Activated naive CD8-positive, alpha-beta T cell treated with anti-CD3 and anti-CD28 coated beads, Interleukin-2, amount 10 ng/mL, durations not matched to agents 7 days and 5 days (primary cell): ENCODE measurements at places on chromosomes 4 and X.

GRCh38 chr4:13968723-13969122 lies 341.2 kb upstream of the BOD1L1 start:
- DNase-seq: no peak

- DNase-seq: no peak
These were observed 231.8 kb upstream of the GPRIN3 start for GRCh38 chr4:89539374-89539773.

DNA sequence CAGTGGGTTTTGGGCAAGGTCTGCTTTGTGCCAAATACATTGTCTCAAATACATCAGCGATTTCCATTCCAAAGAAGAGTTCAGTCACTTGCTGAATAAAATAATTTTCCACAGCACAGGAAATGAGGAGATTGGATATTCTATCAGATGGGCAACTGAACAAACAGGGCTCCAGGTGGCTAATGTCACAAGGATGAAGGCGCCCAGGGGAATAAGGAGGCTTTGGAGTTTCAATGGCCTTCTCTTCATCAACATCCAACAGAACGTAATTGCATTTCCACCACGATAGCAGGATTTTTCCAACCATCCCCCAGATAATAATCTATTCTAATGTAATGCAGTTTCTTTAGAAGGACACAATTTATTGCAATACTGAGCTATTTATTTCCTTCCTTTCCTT lies 104.7 kb upstream of the KLHL13 start:
- no peak for DNase-seq

- no peak for DNase-seq
These were observed 37.0 kb upstream of the CLNK start for GRCh38 chr4:10721616-10722015.

GRCh38 chrX:19846995-19847790 lies 40.2 kb downstream of the SH3KBP1 start:
- no peak for DNase-seq

- no peak for DNase-seq
These were observed 895.1 kb downstream of the PCDH18 start for GRCh38 chr4:136637071-136637777.

- no peak for DNase-seq
These were observed 213.1 kb upstream of the FAT1 start for GRCh38 chr4:186936496-186937375.

GRCh38 chr4:186012071-186012470 lies 56.9 kb upstream of the TLR3 start:
- DNase-seq: no peak

GRCh38 chrX:53044995-53045394 lies 3.6 kb upstream of the GPR173 start:
- DNase-seq: no peak

DNA sequence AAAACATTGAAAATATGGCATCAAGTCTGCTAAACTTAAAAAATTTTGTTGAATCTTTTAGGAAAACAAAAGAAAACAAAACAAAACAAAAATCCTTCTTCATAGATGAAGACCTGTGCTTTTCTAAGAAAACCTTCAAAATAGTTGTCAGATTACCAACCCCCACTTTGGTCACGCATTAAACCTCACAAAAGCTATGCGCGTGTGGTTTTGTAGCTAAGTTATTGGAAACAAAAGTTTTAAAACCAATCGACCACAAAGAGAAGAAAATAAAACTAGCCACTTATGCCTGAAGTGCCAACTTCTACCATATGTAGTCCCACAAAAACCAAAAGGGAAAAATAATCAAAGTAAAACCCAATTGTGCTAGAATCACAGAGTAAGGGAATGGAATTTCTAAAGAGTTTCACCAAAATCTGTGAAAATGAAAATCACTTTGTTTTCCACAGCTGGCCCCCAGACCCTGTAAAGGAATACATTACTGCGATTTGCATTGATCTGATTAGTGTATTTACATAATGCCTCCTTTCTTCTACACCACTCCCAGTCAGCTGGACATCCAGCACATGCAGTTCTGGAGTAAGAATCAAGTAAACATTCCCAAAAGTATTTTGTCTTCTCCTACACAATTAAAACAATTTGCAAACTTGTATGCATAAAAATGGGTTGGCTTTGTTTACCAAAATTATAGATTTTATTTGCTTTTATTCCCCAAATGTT lies 330.1 kb upstream of the DKK2 start:
- no peak for DNase-seq

GRCh38 chrX:138853936-138854335 lies 142.4 kb upstream of the FGF13 start:
- DNase-seq: no peak

DNA sequence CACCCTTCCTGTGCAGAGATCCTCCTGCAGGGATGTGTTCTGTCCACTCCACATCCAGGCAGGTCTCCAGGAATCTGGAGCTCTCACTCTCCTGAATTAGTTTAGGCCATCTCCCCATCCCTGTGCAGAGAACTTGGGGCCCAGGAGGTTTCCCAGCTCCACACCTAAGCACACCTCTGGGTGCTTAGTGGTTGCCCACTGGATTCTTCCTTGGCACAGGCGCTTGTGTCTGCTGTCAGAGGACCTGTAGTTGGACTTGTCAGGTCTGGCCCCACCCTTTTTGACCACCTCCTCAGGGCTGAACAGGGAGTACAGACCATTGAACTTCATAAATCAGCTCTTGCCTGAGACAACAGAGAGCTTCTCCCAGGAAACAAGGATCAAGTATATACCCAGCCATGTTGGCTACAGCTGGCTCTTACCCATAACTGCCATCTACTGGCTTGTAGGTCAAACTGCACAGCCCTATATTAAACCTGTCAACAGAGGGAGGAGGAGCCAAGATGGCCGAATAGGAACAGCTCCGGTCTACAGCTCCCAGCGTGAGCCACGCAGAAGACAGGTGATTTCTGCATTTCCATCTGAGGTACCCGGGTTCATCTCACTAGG lies 275.5 kb downstream of the PPARGC1A start:
- DNase-seq: no peak

GRCh38 chr4:10421344-10422055 lies 35.7 kb downstream of the ZNF518B start:
- no peak for DNase-seq

DNA sequence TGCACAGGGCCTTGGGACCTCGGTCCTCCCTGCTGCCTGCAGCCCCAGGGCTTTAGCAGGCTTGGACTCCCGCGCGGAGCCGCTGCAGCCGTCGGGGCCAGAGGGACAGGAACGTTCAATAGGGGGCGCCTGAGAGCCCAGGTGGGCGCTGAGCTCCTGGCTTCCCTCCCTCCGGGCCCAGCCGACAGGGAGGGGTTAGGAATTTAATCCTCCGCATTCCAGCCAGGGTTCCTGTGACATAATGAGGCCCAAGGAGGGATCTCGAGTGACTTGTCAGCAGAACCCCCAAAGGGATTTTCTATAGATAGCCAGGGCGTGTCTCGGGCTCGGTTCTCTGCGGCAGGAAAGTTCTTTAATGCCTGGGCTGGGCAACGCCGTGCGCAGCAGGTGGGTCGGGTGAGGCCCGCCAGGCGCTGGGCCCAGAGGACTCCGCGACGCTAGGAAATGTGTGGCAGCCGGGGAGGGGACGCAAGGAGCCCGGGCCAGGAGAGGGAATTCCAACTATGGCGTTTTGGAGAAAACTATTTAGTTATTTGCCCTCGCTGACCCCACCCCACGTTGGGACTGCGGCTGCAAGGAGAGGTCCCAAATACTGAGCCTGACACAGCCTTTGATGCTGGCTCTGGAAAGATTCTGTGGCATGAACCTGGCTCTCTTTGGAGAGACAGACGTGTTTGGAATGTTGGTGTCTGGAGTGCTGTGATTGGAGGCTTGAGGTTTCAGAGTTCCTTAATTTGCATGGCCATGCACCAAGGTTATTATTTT lies 285.2 kb upstream of the GATB start:
- DNase-seq: peak; percentile 38

DNA sequence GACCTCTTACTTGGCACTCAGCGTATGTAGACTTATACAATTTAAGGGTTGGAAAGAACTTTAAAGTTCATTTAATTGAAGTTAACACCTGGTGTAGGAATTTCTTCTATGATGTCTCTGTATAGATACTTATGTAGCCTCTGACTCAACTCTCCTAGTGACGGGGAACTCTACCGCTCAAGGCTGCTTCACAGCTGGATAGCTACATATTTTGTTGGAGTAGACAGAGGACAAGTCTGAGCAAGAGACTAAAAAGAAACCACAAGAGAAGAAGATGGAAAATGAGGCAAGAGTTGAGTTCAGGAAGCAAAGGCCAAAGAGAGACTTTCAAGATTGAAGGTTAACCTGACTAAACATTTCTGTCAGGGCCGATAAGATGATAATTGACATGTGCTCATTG lies 52.6 kb downstream of the GPR50 start:
- DNase-seq: no peak

DNA sequence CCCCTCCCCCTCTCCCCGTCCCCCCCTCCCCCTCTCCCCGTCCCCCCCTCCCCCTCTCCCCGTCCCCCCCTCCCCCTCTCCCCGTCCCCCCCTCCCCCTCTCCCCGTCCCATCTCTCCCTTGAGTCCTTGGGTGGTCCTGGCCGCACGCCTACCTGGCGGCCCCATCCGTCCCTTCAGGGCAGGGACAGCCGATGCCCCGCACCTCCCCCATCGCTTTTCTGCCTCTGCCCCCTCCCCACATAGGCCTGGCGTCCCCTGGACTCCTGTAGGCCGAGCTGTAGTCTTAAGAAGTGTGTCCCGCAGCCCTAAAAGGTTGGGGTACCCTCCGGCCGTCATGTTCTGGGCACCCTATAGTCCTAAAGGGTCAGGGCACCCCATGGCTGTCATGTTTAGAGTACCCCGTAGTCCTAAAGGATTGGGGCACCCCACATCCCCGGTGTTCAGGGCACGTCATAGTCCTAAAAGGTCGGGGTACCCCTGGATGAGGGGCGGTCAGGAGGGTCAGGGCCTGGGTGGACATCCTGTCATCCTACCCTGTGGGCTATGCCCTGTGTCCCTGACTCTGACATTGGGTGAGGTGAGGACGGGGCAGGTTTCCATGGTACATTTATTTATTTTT lies 10.8 kb upstream of the GTPBP6 start:
- DNase-seq: no peak

GRCh38 chr4:7337196-7338058 lies 97.3 kb downstream of the PSAPL1 start:
- DNase-seq: no peak

- no peak for DNase-seq
These were observed 81.2 kb downstream of the NPY1R start for GRCh38 chr4:163251204-163251603.
